SHP77 (cell line): ENCODE measurements at places on chromosomes 6 and 20.

DNA sequence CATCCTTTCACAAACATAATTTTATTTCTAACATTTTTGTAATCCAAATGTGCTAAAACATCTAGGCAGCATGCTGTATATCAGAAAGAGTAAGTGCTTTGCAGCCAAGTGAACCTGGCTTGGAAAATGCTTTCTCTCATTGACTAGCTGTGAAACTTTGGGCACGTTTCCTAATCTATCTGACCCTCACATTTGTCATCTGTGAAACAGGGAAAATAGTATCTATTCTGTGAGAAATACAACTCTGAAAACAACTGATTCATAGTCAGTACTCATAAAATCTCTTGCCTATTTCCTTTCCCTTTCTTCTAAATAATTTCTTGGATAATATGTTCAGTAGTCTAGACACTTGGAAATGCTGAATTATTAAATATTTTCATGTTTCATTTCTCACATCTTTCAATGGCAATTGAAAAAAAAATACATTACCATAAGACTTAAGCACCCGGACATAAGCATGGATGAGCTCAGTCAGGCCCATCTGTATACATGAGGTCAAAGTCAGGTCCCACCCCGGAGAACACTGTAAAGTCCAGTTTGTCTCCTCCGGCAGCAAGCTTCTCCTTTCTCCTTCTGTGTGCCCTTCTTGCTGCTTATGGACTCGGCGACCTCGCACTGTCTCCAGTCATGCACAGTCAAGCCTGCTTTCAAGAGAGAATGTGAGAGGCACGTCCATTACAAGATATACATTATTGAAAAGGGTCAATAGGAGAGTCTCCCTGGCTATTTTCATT lies 455.0 kb upstream of the SOX4 start:
- no peak for DNase-seq

- DNase-seq = no peak
These were observed 190.7 kb upstream of the FBXL4 start for GRCh38 chr6:99138445-99138844.

GRCh38 chr20:57522380-57523140 lies 2.4 kb downstream of the CTCFL start:
- DNase-seq = no peak

GRCh38 chr6:70264306-70264705 lies 38.6 kb downstream of the COL9A1 start:
- DNase-seq = no peak

GRCh38 chr6:95576218-95576997 lies 927 bp upstream of the MANEA start:
- no peak for DNase-seq

GRCh38 chr6:134519465-134519864 lies 201.6 kb upstream of the SGK1 start:
- DNase-seq = peak; percentile 60
